ENCODE measurements at places on chromosomes 2 and 18.

DNA sequence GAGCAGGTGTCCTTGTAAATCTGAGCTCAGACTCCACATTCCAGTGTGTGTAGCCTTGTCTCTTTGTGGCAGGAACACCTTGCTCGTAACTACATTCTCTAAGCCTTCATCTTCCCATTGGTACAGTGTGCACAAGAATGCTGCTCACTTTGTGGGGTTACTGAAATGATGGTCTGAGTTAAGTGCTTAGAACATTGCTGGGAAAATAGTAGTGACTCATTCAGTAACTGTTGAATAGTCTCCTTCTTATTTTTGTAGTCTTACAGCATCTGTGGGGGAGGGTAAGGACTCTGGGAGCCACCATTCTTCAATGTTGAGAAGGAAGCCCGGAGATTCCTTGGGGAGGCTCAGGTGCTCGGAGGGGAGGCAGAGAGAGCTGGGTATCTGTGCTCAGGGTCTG is 236.0 kb upstream of the HDAC4 start:
- DNase-seq: no peak

GRCh38 chr18:48481092-48481491 is 57.7 kb upstream of the CTIF start:
- no peak for DNase-seq

DNA sequence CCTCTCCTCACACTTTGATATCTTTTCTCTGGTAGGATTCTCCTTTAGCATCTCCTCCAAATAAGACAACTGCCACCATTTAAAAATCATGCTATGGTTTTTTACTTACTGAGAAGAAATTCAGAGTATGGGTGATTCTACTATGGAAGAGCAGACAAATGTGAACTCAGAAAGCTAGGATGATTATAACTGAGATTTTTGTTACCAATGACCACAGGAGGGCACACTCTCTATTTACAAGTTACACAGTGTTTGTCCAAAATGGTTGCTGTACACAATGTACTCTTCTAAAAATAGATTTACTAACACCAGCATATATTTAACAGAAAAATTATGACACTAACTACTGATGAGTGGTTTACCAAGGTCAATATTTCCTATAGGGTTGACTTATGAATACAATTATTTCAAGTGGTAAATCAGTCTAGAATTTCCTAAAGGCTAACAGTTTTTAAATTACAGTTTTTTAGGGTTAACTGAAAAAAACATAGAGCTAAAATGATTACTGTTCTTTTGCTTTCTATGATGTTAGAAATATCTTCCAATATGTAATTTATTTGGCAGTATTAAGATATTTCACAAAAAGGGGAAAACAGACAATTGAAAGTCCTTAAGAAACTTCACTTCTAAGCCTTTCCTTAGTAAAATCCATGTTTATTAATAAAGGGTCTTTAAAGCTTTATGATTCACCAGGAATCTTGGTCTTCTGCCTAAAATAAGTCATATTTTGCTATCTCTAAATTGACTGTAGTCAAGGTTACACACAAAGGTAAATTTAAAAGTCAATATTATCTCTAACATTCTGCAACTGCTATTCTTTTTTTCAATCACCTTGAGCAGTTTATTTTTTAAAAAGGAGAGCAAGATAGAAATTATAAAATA is 57.2 kb downstream of the MAP4K3 start:
- DNase-seq: no peak

DNA sequence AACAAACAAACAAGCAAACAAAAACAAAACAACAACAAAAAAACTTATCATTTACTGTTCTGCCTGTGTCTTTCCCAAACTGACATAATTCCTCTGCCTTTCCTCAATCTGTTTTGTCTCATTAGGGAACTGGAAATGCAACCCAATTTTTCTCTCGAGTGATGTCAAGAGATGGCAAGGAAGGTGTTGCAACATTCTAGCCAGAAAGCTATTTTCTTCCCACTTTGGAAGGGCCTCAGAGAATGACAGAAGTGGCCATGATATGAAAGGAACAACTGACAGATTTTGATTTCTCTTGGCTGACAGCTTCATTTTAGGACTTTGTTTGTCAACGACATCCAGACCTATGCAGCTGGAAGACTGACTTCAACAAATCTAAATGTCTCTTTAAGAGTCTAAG is 24.7 kb downstream of the RND3 start:
- DNase-seq: no peak

- no peak for DNase-seq
These were observed 1.1 kb downstream of the ITGAV start for GRCh38 chr2:186590759-186591505.

DNA sequence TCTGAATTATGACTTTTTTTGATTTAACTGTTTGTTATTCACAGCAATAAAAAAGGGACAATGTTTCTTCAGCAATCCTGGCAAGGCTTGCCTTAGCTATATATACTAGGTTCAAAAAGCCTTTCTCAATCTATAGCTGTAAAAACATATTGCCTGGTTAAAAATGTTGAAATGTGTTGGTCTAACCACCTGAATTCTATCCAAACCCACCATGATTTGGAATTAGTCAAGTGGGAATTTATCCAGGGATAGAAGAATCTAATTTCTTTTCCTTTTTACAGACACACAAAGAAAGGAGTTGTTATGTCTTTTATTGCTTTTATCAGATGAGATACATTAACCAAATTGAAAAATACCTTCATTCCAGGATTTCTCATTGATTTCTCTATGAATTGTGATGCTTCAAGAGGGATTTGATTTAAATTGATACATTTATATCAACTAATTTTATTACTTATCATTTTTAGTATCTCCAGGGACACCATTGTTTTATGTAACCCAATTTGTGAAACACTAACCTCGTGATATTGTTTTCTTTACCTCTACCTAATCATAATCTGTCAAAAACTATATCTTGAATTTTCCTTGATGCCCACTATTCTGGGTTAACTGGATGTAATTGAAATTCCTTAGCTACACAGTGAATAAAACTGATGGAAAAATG is 88.1 kb downstream of the LRP1B start:
- no peak for DNase-seq

DNA sequence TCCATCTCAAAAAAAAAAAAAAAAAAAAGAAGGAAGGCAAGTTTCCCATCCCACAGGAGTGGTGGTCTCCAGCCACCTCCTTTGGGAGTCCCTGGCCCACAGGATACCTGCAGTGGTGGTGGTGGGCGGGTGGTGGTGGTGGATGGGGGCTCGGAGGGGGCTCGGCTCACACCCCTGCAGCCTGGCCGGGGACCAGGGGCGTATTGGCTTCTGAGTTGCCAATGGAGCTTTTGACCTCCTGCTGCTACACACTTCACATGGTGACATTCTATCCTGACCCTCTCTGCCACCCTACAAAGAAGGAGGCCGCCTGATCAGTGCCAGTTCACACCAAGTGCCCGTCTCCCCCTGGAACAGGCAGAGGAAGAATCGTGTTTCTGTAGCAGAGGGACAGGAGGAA is 119.6 kb downstream of the NFATC1 start:
- no peak for DNase-seq

DNA sequence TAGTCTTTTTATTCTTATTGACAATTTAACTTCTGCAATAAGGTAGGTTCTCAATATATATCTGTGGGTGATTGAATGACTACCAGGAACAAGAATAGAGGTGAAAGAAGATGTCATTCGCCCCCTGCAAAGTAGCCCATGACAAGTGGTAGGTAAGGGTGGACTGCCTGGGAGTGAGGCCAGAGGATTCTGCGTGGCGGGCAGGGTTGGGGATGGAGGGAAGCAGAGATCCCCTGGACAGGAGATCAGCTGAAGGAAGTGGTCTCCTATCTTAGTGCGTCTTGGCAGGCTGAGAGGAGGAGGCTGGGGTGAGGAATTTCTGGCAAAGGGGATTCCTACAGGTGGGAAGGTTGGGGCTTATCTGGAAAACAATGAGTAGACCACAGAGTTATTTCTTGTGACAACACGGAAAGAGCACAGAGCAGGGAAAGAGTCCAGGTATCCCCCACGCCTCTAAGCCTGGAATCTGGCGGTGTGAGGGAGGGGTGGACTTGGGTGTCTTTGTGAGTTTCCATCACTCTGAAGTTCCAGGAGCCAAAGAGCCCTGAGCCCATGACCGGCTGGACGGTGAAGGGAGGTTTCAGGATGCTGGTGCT is 21.5 kb upstream of the MYCN start:
- no peak for DNase-seq

- DNase-seq: no peak
These were observed 17.6 kb downstream of the SLC39A10 start for GRCh38 chr2:195674491-195675221.

GRCh38 chr18:49563130-49563540 is 1.3 kb downstream of the LIPG start:
- no peak for DNase-seq

GRCh38 chr2:65353046-65353445 is 79.4 kb downstream of the SPRED2 start:
- no peak for DNase-seq

- no peak for DNase-seq
These were observed 159.8 kb downstream of the ARHGAP15 start for GRCh38 chr2:143289025-143289424.

DNA sequence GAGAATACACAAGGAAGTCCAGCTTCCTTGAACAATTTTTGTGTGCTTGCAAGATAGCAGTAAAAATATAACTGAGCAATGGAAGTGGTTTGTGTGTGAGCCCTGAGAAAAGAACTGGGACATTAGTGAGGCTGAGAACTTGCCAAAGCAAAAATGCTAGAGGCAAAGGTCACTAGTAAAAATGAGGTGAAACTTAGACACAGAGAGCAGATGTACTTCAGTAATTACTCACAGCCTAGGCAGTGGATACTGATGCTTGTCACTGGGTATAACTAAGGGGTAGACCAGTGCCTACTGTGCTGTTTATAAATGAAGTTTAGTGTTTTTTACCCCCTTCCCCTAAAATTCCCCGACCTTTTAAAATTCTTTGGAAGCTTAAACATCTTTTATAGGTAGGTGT is 450.1 kb downstream of the LPIN1 start:
- DNase-seq: no peak

DNA sequence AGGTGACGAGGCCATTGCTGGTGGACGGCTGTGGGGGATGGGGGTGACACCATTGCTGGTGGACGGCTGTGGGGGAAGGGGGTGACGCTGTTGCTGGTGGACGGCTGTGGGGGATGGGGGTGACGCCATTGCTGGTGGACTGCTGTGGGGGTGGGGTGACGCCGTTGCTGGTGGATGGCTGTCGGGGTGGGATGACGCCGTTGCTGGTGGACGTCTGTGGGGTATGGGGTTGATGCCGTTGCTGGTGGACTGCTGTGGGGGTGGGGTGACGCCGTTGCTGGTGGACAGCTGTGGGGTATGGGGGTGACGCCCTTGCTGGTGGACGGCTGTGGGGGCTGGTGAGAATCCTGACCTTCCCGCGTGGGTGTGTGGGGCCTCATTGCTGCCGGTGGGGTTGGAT is 47.1 kb downstream of the CTDP1 start:
- no peak for DNase-seq

DNA sequence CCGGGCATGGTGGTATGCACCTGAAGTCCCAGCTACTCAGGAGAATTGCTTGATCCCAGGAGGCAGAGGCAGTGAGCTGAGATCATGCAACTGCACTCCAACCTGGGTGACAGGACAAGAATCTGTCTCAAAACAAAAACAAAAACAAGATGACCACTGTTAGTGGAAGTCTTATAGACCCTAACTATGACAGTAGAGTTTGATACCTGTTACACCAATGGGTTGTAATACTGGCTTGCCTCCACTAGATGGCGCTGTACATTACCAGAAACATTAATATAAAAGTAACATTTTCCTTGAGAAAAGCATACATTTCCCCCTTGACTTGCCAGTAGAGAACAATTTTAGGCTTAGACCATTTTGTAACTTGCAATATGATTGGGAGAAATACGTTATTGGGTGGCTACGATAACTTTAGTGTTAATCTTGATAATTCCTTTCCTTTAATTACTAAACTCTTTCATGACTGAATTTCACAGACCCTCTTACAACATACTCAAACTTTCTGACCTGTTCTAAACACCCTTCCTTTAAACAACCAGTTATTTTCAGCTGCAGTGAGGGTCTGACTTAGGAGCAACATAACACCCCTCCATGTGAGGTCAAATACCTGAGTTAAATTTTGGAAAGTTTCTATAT is 19.5 kb downstream of the SLC25A52 start:
- DNase-seq: no peak

GRCh38 chr2:165584126-165584654 is 114.7 kb downstream of the CSRNP3 start:
- DNase-seq: no peak

- no peak for DNase-seq
These were observed 213.1 kb downstream of the MYO3B start for GRCh38 chr2:170391018-170391417.

DNA sequence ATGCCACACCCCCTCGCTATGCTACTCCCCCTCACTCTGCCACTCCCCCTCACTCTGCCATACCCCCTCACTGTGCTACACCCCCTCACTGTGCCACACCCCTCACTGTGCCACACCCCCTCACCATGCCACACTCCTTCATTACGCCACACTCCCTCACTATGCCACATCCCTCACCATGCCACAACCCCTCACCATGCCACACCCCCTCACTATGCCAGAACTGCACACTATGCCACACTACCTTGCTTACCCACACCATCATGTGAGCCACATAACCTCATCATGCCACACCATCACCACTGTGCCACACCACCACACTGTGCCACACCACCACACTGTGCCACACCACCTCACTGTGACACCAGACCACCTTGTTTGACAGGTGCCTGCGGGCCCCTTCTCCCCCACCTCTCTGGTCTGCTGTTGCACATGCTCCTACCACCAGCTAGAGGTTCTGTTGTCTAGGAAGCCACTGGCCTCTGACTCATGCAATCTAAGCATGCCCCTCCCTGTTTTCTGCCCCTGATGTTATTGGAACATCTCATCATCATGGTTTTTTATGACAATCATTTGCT is 22.0 kb downstream of the MARCHF4 start:
- DNase-seq: no peak

GRCh38 chr2:217703999-217704398 is 298.8 kb downstream of the TNS1 start:
- no peak for DNase-seq

- DNase-seq: no peak
These were observed 50.5 kb downstream of the RAB27B start for GRCh38 chr18:54878659-54879358.

- no peak for DNase-seq
These were observed 406.6 kb downstream of the CMPK2 start for GRCh38 chr2:6459138-6459537.

DNA sequence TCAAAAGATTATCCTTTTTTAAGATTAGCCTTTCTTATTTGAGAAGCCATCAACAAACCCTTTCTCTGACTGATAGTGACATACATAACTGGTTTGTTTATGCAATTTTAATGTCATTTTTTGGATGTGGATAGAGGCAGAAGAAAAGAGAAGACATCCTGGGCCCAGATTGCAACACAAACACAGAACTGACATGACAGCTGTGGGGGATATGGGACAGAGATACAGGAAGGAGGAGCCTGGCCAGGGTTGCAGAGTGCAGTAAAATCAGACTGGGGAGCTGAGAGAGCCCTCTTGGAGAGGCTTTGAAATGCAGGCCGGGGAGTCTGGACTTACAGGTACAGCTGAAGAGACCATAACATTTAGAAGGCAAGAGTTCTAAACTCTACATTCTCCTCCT is 65.1 kb downstream of the SIGLEC15 start:
- no peak for DNase-seq

Measured in 8988T (cell line).